Nucleus accumbens (tissue), 56 donors: ENCODE measurements at places on chromosomes 6 and 20.

DNA sequence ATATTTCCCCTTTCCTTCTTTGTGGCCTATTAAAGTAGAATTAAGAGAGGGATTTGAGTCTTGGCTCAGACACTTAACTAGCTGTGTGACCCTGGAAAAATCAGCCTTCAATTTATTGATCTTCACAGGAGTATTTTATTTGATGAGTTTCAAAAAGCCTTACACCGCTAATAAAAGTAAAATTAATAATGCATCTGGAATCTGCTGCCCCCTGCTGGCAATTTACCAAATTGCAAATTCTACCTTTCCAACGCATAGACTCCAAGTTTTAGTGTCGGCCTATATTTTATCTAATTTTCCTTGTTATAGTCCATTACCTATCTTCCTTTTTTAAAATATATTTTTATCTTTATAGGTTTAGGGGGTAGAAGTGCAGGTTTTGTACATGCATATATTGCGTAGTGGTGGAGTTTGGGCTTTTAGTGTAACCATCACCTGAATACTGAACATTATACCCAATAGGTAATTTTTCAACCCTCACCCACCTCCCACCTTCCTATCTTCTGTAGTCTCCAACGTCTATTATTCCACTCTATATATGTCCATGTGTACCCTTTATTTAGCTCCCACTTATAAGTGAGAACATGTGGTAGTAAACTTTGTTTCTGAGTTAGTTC is 46.3 kb downstream of the GOPC start:
- DNase-seq = peak; percentile 1

DNA sequence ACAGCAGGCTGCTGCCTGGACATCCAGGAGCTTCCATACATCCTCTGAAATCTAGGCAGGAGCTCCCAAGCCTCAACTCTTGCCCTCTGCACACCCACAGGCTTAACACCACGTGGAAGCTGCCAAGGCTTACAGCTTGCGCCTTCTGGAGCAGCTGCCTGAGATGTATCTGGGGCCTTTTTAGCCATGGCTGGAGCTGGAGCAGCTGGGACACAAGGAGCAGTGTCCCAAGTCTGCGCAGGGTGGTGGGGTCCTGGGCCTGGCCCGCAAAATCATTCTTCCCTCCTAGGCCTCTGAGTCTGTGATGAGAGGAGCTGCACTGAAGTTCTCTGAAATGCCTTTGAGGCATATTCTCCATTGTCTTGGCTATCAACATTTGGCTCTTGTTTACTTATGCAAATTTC is 255.0 kb downstream of the DLL1 start:
- no peak for DNase-seq

DNA sequence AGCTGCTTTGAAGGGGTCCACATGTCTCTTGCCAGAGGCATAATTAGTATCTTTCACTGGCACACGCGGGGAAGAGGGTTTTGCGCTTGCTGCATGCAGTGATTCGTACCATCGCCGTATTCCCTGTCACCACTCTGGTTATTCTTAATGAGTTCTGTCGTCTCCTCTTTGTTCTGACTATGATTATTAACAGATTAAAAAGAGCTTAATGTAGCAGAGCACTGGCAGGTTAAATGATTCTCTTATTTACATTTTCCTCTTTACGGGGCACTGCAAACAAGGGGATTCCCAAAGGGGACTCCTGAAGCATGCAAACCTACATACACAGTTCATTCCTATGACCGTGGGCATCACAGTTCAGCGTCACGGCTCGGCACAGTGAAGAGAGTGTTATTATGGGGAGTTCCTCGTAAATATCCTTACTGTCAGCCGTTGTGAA is 204.8 kb downstream of the DTNBP1 start:
- no peak for DNase-seq

GRCh38 chr20:5918856-5919625 is 31.3 kb downstream of the TRMT6 start:
- no peak for DNase-seq

DNA sequence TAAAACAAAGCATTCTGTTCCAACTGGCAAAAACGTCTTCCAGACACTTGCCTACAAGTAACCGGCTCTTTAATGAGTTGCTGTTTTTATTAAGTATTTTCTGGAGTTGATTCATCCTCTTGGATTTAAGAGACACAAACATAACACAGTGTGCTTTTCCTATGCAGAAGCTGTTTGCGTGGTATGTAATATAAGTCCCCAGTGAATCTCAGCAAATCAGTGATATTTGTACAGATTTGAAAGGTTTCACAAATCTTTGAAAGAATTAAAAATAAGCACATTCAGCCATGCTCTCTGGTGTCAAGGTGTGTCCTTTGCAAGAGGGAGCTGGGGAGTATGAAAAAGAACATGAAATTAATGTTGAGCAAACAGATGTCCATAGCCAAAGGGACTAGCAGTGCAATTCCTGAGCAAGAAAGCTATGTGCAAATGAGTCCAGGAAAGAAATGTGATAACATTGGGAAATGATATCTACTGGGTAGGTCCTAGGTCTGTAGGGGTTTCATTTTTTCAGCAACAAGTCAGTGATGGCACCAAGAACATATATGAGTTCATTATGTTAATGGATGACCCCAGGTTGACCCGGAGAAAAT is 170.1 kb upstream of the PHACTR1 start:
- DNase-seq = no peak

DNA sequence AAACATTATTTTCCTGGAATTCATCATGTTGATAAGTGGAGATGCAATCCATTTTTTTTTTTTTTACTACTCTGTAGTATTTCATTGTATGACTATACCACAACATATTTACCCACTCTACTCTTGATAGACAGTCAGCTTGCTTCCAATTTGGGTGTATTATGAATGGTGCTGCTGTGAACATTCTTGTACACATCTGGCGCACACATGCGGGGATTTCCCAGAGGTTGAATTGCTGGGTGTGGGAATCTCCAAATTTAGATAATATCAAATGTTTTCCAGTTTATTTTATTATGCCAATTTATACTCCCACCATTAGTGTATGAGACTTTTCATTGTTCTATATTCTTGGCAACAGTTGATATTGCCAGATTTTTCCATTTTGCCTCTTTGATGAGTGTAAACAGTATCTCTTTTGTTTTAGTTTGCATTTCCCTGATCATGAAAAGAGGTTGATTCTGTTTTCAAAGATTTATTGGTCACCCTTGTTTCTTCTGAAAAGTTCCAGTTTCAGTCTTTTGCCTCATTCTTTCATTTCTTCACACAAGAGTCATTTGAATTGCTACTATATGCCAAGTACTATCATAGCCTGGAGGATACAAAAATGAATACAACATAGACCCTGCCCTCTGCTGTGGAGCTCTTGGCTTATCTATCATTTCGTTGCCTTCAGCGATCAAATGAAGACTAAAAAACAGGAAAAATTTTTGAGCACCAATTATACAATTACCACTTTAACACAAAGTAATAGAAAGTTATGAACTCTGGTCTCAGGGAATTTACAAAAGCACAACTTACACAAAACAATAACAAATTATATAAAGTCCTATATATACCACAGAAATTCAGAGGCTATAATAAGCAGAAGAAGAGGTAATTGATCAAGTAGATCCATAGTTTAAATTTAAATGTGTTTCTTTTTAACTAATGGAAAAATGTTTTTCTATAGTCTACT is 17.1 kb upstream of the NCOA7 start:
- no peak for DNase-seq
